ENCODE measurements at places on chromosomes 1 and 21. TPM values are rescaled to one million over a fixed set of nuclear protein-coding genes. Genes with fewer than 3 reads are reported as not detected.

TFF2 gene
- total RNA-seq: not detected

ZBTB17 gene
- 81.1 TPM for total RNA-seq

DNA sequence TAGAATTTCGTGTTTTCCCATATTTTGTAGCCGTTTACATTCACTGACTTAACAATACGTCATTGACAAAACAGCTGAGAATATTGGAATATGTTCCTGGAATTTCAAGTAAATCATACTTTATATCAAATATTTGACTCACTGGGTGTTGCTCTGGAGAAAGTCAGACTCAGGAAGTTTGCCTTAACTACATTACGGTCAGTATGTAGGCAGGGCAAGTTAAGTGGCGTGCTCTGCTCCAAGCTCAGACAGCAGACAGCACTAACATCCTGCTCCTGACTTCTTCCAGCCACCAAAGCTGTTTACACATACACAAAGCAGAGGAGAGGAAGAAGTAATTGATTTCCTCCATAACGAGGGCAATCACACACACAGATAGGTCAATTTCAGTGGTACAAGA is 414.6 kb downstream of the LRRIQ3 start:
- no peak for DNase-seq

GRCh38 chr1:56113679-56114078 is 465.7 kb downstream of the PLPP3 start:
- no peak for DNase-seq

GRCh38 chr1:207964195-207964966 is 53.5 kb upstream of the CD34 start:
- no peak for DNase-seq

GRCh38 chr21:33660406-33660805 is 18.1 kb downstream of the ITSN1 start:
- no peak for DNase-seq

GRCh38 chr1:8061673-8062386 is 35.7 kb upstream of the ERRFI1 start:
- no peak for DNase-seq

DNA sequence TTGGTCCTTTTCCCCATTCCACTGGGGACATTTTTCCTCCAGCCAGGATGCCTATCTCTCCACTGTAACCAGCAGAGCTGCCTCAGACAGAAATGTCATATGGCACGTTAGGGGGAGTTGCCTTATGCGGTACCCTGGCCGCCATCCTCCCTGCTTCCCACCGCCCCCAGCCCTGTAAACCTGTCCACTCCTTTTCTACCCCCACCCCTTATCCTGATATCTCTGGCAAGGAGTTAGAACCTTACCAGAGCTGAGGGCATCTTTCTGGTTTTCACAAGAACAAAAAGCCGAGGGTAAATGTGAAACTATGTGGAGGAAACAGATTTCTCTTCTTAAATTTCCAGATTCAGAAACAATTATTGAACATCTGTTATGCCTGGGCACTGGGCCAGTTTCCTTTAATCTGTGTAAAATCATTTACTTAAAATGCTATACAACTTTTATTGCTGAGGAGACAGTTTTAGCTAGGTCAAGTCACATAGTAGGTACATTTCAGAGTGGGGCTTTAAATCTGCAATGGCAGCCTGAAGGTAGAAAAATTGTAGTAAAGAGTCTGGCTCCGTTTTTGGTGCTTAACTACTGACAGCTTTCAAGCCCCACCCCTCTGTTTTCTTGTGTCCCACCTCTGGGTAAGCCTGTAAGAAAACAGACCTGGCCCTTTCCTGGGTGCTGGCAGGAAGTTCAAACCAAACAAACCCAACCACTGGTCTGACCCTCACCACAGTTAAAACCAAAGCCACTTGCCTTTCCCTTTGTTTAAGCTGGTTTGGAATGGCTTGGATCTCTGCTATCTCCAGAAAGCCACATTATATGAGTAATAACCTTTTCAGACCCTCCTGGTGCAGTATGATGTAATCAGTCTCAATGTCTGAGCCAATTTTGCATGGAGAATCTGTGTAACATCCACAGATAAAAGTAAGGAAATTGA is 319.0 kb downstream of the HHAT start:
- DNase-seq: no peak

GRCh38 chr1:96472471-96472870 is 249.1 kb upstream of the PTBP2 start:
- DNase-seq: no peak

- DNase-seq: no peak
These were observed 12.2 kb downstream of the SDCCAG8 start for GRCh38 chr1:243267914-243268653.

Measured in activated T-cell treated with anti-CD3 and anti-CD28 coated beads, Interleukin-2, amount 50 U/mL, for 4 hours (primary cell).